ENCODE measurements at places on chromosomes 13 and 19.

GRCh38 chr13:110359840-110360301, 52.8 kb downstream of the COL4A2 start:
- DNase-seq = no peak

DNA sequence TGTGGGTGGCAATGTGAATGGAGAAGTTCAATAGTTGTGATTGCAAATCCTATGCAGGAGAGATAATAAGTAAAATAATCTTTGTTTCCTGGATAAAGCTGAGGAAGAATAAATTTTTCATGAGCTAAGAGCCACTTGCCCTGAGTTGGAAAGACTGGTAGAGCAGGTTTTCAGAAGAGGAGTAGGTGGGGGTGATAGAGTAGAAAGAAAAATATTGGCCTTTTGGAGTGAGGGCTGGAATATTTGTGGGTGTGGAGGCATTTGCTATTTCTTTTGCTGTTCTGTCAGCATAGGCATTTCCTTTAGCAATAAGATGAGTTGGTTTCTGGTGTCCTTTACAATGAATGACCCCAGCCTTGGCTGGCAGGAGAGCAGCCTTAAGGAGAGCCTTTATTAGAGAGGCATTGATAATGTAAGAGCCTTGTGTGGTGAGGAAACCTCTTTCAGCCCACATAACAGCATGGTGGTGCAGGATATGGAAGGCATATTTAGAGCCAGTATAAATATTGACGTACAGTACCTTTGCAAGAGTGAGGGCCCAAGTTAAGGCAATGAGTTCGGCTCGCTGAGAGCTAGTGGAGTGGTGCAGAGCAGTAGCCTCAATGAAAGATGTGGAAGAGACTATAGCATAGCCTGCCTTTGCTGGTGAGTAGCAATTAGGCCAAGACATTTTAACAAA, 11.6 kb upstream of the ZNF431 start:
- no peak for DNase-seq

DNA sequence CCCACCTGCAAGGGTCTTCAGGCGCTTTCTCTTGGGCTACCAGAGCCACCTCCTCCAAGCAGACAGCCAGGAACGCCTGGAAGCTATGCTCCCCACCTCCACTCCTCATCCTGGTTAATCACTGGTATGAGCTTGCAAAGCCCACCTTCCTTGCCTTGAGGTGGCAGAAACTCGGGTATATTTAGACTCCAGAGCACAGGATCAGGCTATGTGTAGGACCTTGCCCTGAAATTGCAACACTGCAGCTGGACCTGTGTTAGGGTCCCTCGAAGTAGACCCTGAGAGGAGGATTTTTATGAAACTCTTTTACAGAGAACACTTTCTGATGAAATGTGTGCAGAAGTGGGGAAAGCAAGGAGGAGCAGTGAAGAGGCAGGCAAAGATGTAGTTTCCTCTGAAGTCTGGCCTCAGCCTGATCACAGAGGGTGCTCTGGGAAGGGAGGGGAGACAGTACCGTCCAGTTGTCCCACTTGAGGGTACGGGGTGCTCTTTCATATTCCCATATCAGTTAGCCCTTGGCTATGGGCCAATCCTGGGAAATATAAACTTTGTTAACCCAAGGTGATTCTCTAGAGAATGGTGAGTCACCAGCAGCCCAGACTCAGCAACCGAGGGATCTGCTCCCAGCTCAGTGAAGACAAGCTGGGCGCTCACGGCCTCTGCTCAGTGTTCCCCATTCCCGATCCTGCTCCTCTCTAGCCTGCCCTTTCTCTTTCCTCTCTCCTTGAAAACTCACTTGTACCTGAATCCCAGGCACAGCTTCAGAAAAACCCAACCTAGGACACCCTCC, 157.9 kb downstream of the UQCRFS1 start:
- DNase-seq = no peak

DNA sequence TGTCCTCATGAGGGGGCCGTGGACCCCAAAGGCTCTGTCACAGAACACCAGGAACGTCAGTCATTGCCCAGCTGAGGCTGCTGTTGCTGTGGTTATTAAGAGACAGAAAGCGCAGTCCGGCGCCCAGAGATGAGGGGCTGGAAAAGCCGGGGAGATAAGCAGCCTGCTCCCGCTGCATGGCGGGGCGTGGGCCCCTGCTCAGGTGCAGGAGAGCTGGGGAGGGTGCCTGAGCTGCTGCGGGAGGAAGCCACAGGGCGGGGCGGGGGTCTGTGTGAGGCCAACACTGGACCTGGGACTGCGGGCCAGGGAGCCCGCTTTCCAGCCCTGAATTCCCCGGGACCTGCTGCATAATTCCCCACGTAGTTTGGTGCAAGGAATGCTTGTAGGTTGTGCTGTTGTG, 11.3 kb downstream of the SOX1 start:
- DNase-seq = no peak

DNA sequence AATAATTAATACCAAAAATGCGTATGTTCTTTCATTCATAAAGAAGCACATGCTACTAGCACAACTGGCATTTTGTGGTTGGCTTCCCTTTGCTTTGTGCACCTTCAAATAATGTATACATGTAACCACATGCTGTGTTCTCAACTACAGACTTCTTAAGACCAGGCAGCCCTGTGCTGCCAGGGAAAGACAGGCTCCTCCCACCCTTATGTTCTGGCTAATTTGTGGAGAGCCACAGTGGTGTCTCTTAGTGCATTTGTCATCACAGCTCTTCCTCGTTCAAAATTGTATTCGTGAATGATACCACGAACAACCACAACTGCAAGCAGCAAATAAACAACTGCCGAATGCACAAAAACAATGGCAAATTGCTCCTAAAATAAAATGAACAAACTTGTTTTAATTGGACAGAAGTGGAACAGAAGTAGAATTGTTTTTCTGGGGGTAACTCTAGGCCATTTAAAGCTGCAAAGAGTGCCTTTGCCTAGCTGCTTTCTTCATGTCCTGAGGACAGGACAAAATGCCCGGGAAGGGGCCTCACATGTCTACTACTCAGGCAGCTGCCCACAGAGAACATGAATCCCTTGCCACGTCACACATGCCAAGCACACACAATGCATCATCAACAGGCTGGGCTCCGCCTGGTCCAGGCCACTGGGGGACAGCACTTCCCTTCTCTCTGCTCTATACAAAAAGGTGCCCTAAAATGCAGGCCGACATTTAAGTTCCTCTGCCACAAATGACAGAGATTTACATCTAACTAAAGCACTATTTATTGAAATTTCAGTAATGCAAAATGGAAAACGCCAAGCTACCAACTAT, 21.7 kb downstream of the IRS2 start:
- peak; percentile 21 for DNase-seq

DNA sequence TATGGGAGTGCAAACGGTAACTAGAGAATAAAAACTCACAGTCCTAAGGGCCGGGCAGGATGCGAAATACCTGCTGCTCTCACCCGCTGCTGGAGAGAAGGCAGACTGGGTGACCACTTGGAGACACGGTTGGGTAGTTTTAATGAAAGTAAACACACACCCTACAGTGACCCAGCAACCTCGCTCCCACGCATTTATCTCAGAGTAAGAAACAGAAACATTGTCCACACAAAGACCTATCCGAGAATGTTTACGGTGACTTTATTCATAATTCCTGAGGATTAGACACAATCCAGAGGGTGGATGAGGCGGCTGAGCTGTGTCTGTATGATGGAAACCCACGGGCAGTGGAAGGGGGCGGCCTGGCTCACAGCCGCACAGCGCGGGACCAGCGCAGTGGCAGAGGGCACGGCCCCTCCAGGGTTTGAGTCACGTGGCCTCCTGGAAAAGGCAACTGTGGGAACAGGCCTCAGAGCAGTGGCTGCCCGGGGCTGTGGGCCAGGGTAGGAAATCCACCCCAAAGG, 73.5 kb upstream of the C13orf46 start:
- DNase-seq = no peak

DNA sequence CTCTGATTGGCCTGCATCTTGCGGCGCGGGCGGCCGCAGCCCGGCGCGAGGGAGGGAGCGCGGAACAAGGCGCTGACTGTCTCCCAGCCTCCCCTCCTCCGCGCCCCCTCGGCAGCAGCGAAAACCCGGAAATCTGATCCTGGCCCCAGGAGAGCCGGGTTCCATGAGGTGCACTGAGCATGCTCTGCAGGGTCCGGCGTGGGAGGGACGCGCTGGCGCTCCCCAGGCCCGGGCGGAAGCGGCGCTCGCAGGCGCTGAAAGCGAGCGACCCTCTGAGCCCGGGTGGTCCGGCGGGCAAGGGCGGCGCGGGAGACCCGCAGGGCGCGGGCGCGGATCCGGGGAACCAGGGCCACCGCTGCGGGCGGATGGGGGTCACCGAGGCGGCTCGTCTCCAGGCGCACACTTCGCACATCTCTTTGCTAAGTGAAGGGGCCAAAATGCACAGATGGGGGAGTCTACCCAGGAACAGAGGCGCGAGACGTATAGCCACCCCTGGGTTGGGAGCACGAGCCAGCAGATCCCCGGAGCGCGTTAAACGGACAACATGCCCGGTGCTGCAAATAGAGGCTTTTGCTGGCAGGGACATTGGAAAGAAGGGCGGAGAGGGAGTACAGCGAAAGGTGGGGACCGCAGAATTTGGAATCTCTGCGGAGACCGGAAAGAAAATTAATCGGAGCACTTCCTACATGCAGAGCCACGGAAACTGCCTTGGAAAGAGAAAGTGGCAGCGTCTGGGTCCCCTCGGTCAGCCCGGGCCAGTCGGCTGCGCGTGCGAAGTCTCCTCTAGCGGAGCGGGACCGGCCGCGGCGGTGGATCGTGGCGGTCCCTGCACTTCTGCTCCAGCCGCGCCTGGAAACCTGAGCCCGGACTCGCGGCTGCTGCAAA, 510 bp upstream of the PCDH9 start:
- DNase-seq = peak; percentile 90

DNA sequence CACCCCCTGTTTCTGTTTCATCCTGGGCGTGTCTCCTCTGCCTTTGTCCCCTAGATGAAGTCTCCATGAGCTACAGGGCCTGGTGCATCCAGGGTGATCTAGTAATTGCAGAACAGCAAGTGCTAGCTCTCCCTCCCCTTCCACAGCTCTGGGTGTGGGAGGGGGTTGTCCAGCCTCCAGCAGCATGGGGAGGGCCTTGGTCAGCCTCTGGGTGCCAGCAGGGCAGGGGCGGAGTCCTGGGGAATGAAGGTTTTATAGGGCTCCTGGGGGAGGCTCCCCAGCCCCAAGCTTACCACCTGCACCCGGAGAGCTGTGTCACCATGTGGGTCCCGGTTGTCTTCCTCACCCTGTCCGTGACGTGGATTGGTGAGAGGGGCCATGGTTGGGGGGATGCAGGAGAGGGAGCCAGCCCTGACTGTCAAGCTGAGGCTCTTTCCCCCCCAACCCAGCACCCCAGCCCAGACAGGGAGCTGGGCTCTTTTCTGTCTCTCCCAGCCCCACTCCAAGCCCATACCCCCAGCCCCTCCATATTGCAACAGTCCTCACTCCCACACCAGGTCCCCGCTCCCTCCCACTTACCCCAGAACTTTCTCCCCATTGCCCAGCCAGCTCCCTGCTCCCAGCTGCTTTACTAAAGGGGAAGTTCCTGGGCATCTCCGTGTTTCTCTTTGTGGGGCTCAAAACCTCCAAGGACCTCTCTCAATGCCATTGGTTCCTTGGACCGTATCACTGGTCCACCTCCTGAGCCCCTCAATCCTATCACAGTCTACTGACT, at the start of gene KLK3:
KLK3 (plus strand) TSS at position 280 of the 775 bp plus-strand sequence; CDS start at position 321, 41 bp downstream.
- no peak for DNase-seq

GRCh38 chr19:438416-438958, 22.3 kb downstream of the SHC2 start:
- DNase-seq = no peak

- peak; percentile 58 for DNase-seq
Observed at GRCh38 chr13:27960362-27961226, 8.5 kb downstream of the CDX2 start.

GRCh38 chr13:75308222-75308621, 173.7 kb downstream of the TBC1D4 start:
- peak; percentile 55 for DNase-seq
